LNCaP clone FGC (cell line): ENCODE measurements at places on chromosomes 1 and 21.

DNA sequence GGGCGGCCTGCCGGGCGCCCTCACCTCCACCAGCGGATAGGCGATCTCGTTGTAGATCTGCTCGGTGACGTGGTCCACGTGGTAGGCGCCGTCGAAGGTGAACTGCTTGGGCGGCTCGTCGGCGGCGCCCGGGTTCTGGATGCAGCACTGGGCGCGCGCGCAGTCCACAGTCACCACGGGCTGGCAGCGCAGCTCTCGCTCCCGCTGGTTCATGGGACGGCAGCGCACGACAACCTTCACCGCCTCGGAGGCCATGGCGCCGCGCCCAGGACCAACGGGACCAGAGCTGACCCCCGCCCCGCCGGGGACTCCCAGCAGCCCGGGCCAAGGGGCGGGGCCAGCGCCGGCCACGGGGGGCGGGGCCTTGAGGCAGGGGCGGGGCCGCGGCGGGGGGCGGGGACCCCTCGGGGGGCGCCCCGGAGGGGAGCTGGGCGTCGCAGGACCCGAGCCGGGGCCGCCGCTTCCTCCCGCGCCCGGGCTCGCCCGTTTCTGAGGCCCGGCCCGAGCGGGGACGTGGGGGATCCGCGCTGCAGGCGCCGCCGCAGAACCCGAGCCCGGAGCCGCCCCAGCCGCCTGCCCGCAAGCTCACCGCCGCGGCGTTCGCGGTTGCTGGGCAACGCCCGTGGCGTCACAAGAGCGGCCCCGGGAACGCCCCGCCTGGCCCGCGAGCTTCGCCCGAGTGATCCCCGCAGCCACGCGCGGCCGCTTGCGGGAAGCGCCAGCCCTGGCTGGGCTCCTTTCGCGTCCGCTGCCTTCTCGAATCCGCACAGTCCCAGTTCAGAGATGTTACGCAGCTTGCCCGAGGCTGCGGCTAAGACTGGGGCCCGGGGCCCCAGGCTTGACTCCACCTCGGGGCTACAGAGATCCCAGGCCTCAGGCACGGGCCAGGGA lies at the start of gene KIF17:
Gene KIF17 (minus strand): TSS at position 556 of the 891 bp plus-strand sequence. CDS start 301 bp downstream, at position 255.
- DNase-seq: no peak

DNA sequence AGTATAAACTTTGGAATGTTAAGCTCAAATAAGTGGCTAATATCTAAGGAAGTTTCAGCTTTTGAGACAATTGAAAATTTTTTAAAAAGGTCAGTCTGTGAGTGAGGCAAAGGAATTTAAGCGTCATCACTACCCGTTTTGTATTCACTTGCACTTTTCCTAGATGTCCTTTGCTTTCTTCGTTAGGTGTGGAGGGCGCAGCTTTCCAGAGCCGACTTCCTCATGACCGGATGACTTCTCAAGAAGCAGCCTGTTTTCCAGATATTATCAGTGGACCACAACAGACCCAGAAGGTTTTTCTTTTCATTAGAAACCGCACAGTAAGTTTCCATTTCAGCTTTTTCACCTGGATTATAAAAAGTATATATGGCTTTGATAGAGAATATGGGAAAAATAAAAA lies 30.9 kb downstream of the KDM1A start:
- DNase-seq: no peak

- no peak for DNase-seq
Observed at GRCh38 chr1:55346586-55346985, 131.4 kb upstream of the USP24 start.

- DNase-seq: peak; percentile 59
Observed at GRCh38 chr1:119015547-119015946, 27.4 kb upstream of the TBX15 start.

DNA sequence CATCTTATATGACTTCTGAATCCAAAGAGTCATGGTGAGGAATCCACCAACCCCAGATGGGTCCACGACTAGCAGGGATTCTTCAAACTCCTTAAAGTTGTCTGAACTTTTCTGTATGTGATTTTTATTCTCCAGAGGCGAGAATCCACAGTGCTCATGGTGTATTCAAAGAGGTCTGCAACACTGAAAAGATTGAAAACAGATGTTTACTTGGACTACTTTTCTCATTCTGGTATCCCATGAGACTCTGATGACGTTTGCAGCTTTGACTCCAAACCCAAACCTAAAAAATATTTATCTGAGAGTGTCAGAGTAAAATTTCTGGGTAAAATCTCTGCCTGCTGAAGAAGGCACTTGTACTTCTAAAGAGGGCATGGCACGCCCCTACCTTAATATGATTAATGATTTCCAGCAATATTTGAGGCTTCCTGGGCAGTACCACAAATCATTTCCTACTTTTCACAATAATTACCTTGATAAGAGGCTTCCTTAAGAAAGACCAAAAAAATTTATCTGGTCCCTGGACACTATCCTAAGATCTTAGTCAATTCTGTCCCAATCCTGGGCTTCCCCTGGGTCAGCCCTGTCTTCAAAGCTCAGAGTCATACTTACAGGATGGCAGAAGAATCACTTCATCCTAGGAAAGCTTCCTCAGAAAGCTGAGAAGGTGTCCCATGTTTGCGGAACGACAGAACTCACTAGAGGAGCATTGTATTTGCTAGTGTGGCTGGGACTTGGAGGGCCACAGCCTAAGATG lies 76.5 kb upstream of the MAP10 start:
- no peak for DNase-seq

- DNase-seq: no peak
Observed at GRCh38 chr1:81833722-81834121, 33.0 kb downstream of the ADGRL2 start.

GRCh38 chr1:117605164-117605773 lies 579 bp upstream of the TENT5C start:
- DNase-seq: no peak

DNA sequence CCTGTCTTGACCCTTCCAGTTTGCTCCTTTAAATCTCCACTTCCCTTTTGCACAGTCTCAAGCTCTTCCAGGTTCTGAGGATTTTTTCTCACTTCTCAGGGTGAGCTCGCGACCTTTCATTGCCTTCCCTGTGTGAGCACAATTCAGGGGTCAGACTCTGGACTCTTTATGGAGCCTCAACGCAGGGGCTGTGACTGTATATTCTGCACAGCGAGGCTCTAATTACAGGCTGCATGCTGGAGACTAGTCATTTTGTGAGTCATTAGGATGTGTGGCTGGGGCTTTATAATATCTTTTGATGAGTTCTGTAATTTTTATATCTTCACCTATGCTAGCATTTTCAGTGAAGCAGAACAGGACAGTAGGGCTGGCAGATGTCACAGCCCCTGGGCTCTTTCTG lies 270.7 kb downstream of the KAZN start:
- DNase-seq: no peak

- DNase-seq: no peak
Observed at GRCh38 chr1:55926906-55927471, 652.4 kb downstream of the PLPP3 start.
